ENCODE measurements at places on chromosomes 1 and 21. TPM values are rescaled to one million over a fixed set of nuclear protein-coding genes. Genes with fewer than 3 reads are reported as not detected.
A peak's percentile ranks its signal among the peaks of the same experiment; 100 is the strongest.

- no peak for DNase-seq
These were observed 6.8 kb downstream of the HES2 start for GRCh38 chr1:6412896-6413295.

GRCh38 chr1:63918418-63918945, 144.7 kb downstream of the ROR1 start:
- no peak for DNase-seq

GRCh38 chr1:227234998-227235405, 83.3 kb downstream of the CDC42BPA start:
- DNase-seq: peak; percentile 39

- DNase-seq: peak; percentile 23
These were observed 283.5 kb downstream of the S1PR1 start for GRCh38 chr1:101520302-101520701.

GRCh38 chr1:206455289-206455665, 15.0 kb upstream of the IKBKE start:
- DNase-seq: no peak

DNA sequence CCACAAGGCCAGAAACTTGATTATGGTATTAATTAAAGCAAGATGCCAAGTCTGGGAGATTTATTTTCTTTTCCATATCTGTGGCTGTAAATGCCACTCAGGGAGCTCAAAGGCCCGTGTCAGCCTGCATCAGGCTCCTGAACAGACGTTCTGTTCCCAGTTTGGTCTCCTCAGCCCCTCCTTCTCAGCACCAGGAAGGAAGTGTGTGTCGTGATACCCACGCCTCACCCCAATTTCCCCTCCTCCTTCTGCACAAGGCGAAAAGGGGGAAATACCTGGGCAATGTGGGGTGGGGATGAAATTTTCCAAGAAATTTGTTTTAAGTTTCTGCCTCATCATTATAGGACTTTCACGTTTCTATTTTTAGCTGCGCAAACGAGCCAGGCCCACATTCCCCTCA, 112.0 kb downstream of the SYF2 start:
- DNase-seq: no peak

KLF17 gene
- total RNA-seq: not detected

RIPPLY3 gene
- total RNA-seq: not detected

OR10J1 gene
- total RNA-seq: not detected

DNA sequence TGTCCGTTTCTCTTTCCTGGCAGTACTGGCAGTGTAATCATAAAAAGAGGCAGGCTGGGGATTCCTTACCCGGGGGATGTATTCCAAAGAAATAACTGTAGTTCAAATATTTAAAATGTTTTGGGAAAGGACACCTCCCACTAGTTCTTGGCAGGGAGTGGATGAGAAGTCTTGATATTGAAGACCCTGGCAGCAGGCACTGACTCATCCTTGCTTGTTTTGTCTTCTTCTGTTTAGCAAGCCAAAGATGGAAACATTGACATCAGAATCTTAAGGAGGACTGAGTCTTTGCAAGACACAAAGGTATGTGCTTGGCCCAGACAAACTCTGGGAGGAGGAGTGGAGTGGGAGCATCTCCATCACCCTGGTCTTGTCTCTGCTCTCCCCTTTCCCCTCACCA, 639 bp downstream of the IL20 start:
- no peak for DNase-seq

- DNase-seq: no peak
These were observed 15.8 kb downstream of the RCSD1 start for GRCh38 chr1:167645625-167646414.

GRCh38 chr21:19935467-19935866, 1062.7 kb upstream of the NCAM2 start:
- DNase-seq: no peak

GRCh38 chr1:88877382-88877825, 14.0 kb downstream of the GTF2B start:
- DNase-seq: no peak

OLIG2 gene
- not detected for total RNA-seq

DNA sequence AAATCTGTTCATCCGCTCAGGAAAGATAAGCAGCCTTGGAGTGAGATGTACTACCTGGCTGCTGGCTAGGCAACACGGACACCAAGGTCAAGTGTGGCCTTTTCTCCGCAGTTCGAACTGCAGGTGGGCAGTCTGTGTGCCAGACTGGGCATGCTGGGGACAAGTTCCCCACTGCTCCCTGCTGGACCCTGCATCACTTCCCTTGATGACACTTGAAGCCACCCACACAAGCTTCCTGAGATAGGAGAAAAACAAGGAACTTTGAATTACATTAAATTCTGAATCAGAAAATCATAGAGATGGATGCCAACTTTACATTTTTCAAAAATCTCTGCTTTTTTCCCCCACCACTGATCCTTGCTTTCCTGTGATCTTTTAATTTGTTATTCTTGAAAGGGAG, 38.3 kb downstream of the BEND5 start:
- DNase-seq: no peak

GRCh38 chr21:45064618-45065399, 9.6 kb upstream of the ADARB1 start:
- no peak for DNase-seq

DNA sequence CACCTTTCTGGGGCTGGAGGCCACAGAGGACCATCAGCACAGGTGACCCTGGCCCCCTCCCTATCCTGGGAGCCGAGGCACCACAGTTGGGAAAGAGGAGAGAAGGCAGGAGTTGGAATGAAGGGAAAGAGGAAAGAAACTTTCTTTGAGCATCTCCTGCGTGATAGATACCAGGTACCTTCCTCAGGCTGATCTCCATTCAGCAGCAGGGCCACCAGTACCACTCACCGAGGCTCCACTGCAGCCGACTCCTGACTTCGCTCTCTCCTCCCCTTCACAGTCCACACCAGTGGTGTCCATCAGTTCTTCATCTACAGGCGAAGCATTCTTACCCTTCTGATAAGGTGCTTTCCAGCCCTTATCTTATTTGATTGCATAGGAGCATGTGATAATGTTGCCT, 55.3 kb downstream of the LGR6 start:
- no peak for DNase-seq

PALMD gene
- not detected for total RNA-seq

DNA sequence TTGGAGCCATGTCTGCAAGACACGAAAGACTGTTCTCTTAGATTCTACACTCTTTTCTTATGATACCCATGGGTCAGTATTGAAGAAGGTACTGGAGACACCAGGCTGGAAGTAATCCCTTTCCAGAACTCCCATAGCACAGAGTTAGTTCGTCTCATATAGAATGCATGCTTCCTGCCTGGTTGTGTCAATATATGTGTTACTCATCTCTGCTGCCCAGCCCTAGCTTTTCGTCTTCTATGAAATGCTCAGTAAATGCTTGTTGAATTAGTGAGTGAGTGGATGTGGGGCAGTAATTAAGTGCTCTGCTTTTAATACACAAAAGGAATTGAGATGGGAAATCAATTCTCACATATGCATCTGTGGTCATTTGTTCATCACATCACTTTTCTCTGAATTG, 32.1 kb downstream of the ADCY10 start:
- DNase-seq: no peak

GRCh38 chr21:31052489-31053142, 14.3 kb upstream of the KRTAP19-8 start:
- DNase-seq: peak; percentile 2

- no peak for DNase-seq
These were observed 6.6 kb upstream of the ARPC5 start for GRCh38 chr1:183642166-183642565.

OR14K1 gene
- total RNA-seq: not detected

DNA sequence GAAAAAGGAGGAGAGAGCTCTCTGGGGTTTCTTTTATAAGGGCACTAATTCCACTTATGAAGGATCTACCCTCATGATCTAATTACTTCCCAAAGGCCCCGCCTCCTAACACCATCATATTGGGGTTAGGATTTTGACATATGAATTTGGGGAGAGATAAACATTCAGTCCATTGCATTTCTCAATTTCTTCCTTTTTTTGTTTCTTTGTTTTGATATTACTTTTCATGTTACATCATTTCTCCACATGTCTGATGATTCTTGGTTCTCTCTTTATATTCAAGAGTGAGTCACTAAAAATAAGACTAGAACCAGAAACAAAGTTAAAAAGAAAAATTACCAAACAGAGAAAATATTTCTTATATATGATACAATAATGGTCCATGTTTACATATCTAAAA, 63.2 kb upstream of the DUSP10 start:
- DNase-seq: no peak

- DNase-seq: no peak
These were observed 97.5 kb upstream of the KCNJ6 start for GRCh38 chr21:38013741-38014140.

GRCh38 chr1:31733389-31734219, 29.8 kb upstream of the COL16A1 start:
- no peak for DNase-seq

RGS13 gene
- not detected for total RNA-seq

ARHGAP30 gene
- 174 TPM for total RNA-seq

DNA sequence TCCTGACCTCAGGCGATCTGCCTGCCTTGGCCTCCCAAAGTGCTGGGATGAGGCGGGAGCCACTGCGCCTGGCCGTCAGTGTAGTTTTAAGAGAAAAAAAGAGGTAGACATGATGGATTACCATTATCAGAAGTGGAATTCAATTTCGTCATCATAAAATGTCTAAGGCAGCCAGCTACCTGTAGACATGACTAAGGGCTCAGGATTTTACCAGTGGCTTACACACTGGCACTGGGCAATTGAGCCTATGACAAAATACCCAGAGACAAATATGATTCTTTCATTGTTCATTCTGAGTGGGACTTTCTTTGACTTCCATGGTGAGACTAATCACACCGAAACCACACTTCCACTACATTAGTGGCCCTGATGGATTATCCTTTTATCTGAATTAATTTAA, 181.5 kb downstream of the GABPA start:
- no peak for DNase-seq

- no peak for DNase-seq
These were observed 277.0 kb downstream of the MRPL39 start for GRCh38 chr21:25330266-25330665.

DNA sequence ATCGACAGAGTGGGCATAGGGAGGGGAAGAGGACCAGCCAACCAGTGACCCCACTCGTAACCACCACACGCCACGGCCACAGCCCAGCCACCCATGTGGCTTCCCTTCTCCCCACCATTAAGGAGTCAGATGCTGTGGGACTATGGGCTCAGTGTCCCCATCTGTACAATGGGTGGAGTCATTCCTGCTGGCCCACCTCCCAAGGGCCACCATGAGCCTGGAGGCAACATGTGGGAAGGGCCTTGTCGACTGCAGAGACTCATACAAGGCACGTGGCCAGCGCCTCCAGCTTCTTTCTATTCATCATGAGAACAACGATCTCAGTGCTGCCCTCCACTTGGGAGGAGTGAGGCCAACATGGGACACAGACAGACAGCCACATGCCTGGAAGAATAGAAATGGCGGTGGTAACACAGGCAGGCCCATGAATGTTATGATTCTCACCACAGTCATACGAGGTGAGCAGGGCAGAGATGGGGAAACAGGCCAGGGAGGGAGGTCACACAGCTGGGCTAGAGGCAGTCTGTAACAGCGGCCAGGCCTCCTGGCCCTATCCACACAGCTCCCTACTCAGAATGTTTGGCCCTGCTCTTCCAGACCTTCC, 16.1 kb downstream of the LRP8 start:
- DNase-seq: no peak

DNA sequence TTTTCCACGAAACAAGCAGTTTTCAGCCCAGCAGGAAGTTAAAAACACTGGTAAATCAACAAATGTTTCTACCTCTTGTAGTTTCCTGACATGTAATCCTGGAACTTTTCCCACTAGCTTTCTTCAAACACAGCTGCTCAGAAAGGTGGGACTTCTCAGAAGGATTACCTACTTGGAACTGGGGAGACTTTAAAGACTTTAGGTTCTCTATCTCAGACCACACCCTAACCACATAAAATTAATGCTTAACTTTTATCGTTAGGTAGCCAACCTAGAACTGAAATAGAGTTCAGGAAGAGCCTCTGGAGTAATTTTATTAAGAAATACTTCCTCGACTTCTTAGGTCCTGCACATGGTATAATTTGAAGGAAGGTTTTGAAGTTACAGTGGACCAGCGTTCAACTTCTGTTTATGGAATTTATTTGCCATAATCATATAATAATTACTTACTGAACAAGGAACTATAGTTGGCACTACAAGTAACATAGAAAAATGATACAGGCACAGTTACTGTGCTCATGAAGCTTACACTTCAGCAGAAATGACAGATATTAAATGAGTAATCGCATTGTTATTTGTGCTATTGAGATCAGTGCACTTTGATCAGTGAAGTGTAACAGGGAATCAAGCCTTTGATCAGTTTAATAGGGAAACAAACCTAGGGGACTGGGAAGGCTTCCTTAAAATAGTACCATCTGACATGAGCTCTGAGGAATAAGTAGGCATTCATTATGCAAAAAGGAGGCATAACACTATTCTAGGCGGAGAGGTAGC, at the start of gene BCL2L15:
Gene BCL2L15 (minus strand): TSS at position 180 of the 774 bp plus-strand sequence. CDS start 206 bp downstream, outside the sequence.
- DNase-seq: no peak

DNA sequence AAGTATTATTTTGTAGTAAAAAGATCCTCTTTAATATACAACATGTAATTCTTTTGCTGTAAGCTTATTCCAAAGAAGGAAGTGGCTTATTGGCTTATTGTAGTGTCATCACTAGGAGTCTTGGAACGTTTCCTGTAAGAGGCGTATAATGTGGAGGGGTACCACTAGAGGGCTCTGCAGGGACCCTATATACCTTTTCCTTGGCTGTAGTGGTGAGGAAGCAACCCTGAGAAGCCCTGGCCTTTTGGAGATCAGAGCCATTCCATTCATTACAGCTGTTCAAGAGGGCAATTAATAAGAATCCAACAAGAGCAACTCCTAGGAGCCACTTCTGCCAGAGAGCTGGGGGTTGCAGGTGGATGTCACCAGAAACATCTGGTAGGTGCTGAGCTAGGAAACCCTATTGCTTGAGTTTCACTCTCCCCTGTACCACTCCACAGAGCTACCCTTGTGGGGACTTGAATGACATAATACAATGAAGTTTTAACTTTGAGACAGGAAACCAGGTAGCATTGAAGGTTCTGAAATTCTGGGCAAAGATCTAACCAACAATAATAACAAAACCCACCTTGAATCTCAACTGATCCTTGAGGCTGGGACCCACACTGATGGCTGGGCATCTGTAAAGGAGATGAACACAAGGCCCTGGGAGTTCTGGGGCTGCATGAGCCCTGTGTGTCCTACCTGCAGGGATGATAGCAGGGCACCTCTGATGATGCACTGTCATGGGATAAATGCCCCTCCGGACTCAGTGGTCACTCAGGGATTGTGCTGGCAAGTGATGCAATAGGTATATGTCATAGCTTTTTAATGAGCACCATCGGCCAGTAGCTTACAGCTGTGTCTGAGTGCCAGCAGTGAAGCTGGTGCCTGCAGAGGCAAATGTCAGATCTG, 160.2 kb upstream of the COA6 start:
- peak; percentile 53 for DNase-seq

GRCh38 chr1:22539510-22540118, 23.7 kb upstream of the EPHA8 start:
- no peak for DNase-seq

CLCNKA gene
- total RNA-seq: not detected

DNA sequence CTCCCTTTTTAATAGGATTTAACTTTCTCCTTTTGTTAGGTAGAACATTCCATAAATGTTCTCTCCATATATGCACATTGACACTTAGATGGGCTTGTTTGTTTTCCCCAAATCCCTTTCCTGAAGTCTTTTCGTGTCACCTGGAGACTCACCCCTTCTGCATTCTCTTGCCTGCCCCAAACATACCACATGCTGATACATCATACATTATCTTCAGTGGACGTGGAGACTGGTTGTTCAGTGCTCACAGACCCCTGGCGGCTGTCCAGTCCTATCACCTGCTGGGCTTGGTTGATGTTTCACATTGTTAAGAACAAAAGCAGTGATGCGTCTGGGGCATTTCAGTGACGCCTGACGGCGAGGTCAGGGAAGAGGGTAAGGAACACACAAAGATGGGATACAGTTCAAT, 22.2 kb downstream of the FMOD start:
- no peak for DNase-seq
